Head of caudate nucleus (tissue), 42 donors: ENCODE measurements at places on chromosomes 5 and 9.

- peak; percentile 59 for DNase-seq
Measured at GRCh38 chr9:38423973-38424843, at the start of gene IGFBPL1. IGFBPL1 (minus strand) TSS chr9:38424454; CDS start chr9:38424424, 30 bp downstream.

DNA sequence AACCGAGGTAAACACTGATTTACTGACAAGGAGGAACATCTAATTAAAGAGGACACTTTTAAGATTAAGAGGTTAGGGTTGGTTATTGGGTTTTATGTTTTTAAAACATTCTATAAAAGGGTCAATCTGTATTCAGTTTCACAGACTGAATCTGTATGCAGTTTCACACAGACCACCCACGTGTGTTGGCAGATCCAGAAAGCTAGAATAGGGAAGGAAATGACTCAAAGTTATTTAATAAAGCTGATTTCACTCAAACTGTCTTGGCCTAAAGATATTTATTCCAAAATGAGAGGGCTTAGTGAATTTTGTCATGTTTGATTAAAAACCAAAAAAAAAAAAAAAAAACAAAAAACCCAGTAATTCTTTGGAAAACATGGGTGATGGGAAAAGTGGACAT lies 140.2 kb downstream of the SLC24A2 start:
- DNase-seq: no peak

DNA sequence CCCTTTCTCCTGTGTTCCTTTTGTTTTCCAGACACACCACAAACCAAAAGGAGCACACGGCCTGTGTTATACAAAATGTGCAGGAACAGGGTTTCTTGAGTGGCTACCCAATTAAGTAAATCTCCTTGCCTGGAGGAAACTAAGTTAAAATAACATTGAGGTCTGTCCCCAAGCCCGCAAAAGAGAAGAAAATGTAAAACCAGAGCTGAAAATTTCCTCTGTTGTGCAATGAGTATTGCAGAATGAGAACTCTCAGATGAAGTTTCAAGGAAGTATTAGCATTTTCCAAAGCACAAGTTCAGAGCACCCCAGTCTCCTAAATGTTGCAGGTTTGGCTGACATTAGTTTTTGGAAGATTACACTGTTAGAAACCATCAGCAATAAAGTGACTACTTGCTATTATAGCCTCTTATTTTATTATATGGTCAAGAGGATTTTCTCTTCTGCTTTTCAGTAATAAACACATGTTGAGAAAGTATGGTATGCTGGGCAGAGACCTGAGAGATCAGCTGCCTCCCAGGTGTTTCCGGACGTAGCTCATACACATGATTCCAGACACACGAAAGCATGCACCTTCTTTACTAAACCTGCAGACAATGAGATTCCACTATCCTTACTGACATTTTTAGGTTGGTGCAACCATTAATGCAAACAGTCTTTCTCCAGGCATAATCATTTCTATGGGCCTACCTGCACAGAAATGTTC lies 161.3 kb downstream of the SNCAIP start:
- no peak for DNase-seq

GRCh38 chr5:81971111-81971711 lies 612 bp upstream of the ATG10 start:
- DNase-seq: peak; percentile 28

DNA sequence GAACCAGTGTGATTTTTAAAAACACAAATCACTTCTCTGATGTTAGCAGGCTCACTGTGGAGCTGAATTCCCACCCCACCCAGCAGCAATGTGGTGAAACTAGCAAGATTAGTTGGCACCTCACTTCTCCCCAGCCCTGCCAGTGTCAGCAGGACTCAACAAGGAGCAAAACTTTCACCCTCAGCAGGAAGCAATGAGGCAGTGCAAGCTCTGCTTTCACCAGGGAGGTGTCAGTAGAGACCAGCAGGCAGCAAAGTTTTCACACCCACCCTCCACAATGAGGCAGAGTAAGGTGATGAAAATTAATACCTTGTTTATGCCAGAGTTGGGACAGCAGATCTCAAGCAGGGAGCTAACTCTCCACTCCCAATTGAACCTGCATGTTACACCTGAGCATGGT lies 565.0 kb downstream of the CETN3 start:
- DNase-seq: no peak

DNA sequence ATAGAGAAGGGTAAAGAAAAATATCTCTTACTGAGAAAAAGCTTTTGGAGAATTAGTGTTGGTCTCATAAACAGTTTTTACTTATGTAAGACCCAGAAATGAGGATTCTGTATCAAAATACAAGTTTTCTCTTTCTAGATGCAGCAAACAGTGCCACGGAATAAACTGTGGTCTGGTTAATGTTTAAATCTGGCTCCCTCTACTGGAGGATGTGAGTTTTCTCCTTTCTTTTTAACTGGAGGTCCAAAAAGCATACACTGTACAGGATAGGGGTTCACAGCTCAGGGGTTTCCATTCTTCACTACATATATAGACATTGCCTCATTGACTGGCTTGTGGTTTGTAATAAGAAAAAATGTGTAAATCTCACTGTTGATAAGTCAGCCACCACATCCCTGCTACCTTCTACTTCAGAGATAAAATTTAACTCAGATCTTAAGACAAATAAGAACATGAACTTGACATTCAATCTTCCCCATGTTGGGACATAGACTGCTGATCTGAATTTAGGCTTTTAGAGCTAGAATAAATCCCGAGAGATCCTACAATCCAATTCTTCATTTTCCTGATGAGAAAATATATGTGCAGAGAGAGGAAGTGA lies 98.9 kb downstream of the CFAP95 start:
- peak; percentile 18 for DNase-seq

DNA sequence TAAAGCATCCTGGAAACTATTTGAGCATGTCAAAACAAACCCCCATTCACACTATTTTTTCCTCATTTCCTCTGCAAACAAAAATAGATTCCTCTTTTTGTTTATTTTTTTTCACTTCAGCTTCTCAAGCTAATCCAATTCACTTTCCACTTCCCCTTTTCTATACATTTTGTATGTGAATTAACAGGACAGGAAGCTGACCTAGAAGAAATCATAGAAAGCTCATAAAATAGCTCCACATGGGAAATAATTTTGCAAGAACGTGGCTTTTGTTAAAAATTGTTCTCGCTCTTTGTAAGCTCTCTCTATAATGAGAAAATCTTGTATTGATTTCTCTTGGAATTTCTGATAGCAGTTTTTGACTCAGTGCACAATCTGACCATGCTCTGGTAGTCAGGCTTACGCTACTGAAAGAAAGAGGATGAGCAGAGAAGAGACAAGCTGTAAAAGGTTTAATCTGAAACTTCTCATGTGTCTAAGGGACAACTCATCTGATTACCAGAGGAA lies 215.8 kb downstream of the ADAMTS12 start:
- no peak for DNase-seq

DNA sequence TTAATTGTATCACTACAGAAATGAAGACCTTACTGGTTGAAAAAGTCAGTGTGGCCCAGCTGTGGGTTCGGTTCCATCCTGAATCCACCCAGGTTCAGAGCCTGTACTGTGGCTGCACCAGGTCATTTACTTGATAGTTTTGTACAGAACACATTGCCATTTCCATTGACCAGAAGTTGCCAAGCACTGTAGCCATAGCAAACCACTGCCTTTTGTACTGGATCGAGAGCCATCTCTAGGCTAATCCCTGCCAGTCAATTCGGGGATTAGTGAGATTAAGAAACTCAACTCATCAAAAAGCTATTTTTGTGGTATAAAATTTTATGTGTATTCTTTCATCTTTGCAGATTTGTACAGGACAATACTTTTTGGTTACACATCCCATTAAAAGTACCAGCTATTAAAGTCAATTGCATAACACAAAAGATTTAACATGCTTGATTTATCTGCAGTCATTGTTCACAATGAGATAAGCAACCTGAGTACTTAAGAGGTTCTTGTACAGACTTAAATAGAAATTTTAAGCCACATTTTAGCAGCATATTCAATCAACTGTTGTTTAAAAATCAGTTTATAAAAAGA lies 108.5 kb upstream of the OTULINL start:
- no peak for DNase-seq

DNA sequence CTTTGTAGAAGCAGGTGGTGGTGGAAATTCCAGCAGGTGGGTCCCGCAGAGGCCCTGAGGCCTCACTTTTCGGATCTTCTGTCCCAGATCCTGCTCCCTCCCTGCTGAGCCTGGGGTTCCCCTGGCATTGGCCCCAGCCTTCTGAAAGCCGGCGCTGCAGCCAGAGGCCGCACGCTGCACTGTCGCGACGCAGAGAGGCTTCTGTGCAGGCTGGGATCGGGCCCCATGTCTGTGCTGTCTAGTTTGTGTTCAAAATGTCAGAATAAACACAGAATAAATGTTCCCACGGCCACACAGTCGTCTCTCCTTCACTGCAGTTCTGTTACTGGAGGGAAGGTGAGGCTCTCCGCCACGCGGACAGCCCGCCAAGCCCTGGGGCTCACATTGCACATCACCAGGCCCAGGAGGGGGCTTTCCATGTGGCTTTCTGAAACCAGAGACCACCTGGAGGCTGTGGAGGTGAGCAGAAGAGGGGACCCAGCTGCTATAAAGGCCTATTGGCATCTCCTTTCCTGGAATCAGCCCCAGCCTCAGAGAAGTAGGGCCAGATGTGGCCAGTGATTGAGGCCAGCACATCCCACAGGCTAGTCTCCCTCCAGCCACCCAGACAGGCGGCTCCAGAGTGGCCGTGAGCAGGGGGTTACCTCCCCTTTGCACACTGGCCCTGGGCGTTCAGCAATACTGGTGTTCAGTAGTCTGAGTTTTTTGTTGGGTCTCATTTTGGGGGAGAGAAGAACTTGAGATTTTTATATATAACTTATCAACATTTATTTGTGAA lies 46.5 kb downstream of the USP20 start:
- no peak for DNase-seq

- DNase-seq: no peak
Measured at GRCh38 chr9:4303006-4303405, 3.1 kb upstream of the GLIS3 start.

DNA sequence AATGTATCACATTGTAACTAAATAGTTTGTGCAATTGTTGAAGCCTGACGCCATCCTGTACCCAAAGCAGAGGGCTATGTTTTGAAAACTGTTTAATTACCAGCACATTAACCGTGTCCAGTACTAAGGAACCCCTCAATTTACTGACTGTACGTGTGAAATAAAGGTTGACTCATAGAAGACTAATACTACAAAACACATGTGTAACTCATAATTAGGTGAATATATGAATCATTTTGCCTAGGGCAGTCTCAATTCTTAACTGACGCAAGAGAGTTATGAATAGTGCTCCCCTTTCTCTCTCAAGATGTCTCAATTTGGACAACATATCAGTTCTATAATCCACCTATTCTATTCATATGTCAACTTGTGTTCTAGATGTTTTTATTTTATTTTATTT lies 558.4 kb downstream of the PRDM9 start:
- no peak for DNase-seq

DNA sequence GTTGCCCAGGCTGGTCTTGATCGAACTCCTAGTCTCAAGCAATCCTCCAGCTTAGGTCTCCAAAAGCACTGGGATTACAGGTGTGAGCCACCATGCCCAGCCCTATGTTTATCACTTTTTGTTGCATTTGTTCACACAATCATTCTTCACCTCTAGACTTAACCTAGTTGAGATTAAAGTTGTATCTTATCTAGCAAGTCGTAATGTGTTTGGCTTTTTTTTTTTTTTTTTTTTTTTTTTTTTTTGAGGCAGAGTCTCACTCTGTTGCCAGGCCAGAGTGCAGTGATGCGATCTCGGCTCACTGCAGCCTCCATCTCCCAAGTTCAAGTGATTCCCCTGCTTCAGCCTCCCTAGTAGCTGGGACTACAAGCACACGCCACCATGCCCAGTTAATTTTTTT lies 90.2 kb upstream of the C9orf72 start:
- DNase-seq: no peak

DNA sequence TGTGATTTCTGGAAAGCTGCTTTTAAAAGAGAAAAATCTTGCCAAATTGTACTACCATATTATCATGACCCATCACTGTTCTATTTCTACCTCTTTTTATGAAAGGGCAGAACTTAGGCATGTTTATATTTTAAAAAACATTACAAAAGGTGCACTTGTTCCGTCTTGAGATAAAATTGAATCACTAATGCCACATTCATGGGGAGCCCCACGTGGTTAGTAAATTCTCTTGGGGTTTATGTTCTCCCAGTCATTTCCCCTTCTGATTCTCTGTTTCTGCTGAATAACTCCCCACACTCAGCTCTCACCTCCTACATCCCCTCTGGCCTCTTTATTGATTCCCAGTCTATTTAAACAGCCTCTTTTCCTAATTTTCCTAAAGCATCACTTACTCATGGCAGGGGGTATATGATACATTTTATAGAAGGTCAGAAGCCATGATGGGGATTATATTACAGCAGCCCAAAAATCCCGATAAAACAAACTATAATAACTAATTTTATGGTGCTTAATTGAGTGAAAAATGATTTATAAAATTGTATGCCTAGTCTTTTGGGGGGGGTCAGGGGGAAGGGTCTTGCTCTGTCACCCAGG lies 19.7 kb upstream of the VLDLR start:
- no peak for DNase-seq

DNA sequence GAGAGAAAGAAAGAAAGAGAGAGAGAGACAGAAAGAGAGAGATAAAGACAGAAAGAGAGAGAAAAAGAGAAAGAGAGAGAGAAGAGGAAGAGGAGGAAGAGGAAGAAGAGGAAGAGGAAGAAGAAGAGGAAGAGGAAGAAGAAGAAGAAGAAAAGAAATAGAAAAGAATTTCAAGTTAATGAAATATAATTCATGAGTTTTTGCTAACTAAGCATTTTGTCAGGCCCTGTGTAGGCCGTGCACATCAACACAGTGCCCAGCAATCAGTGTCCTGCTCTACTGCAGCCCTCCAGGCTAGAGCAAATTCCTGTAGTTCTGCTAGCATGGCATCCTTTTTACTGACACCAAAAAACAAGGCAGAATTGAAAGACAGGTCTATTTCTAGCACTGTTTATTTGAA lies 62.1 kb downstream of the PLPP1 start:
- DNase-seq: no peak

DNA sequence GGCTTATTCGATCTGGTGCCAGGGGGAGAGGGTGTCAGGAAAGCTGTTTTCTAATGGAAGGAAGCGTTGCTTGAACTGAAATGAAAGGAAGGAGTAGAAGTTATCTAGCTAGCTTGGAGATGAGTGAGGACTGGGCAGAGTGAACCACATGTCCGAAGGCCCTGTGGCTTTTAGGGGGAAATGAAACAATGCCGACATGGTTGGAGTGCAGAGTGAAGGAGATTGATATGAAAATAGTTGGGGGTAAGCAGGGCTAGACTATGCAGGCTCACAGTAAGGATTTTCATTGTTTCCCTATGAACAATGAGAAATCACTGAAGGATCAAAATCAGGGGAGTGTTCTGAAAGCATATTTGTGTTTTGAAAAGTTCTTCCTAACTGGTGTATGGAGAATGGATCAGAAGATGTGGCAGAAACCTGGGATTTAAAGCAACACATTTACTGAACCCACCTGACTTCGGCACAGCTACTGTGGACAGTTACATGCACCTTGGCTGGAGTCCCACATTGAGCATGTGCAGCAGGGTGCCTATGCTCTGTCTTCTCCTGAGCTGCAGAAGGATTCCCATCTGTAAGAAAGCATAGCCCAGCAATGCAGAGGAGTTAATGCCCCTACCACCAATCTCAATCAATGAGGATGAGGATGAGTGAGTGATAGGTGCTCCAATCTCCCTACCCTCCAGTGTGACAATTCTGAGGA lies 144.4 kb upstream of the TBCA start:
- DNase-seq: no peak

GRCh38 chr9:121498487-121499176 lies 1.0 kb downstream of the GGTA1 start:
- DNase-seq: no peak
